Nephron progenitor cell (in vitro differentiated cells): ENCODE measurements at places on chromosomes 7 and 10.

- DNase-seq = peak; percentile 89
These were observed 257.6 kb downstream of the PLXNA4 start for GRCh38 chr7:132318352-132319318.

DNA sequence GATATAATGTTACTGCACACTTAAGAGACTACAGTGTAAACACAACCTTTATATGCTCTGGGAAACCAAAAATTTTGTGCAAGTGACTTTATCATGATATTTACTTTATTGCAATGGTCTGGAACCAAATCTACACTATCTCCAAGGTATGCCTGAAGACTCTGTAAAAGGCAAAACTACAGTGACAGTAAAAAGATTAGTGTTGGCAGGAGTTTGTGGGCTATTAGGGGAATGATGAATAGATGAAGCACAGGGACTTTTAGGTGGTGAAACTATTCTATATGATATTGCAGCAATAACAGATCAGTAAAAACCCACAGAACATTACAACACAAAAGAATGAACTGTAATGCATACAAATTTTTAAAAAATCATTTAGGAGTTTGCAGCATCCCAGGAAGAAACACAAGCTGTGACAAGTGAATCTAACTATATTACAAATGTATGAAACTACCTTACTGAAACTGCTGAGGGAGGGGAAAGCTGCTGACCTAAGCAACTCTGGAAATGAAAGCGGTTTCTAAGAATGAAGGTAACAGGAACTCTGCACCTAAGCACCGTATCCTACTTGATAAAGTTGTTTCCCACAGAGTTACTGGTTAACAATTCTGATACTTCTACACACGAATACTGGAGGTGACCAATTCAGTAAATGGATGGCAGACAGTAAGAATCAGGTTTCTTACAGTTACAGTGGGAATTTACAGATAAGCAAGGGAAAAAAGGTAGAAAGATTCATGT lies 82.6 kb downstream of the ATE1 start:
- no peak for DNase-seq

GRCh38 chr10:87847550-87847949 lies 15.8 kb downstream of the KLLN start:
- DNase-seq = no peak

DNA sequence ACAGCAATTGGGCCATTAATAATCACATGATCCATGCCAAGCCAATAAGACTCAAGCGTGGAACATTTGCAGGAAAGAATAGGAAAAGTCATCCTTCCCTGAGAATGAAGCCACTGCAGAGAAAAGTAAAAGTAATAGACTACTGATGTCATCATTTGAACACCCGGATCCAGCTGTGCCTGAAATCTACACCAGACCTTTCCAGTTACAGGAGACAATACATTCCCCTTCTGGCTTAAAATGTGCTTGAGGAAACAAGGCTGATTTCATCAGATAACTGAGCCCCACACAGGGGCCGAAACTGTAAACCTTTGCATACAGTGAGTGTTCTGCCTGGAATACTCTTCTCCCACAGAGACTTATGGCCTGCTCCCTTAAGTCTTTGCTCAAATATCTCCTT lies 232.8 kb downstream of the KCNMA1 start:
- no peak for DNase-seq
